Gastrocnemius medialis (tissue), 4 donors: ENCODE measurements at places on chromosomes 3 and 15.
A peak's percentile ranks its signal among the peaks of the same experiment; 100 is the strongest.

DNA sequence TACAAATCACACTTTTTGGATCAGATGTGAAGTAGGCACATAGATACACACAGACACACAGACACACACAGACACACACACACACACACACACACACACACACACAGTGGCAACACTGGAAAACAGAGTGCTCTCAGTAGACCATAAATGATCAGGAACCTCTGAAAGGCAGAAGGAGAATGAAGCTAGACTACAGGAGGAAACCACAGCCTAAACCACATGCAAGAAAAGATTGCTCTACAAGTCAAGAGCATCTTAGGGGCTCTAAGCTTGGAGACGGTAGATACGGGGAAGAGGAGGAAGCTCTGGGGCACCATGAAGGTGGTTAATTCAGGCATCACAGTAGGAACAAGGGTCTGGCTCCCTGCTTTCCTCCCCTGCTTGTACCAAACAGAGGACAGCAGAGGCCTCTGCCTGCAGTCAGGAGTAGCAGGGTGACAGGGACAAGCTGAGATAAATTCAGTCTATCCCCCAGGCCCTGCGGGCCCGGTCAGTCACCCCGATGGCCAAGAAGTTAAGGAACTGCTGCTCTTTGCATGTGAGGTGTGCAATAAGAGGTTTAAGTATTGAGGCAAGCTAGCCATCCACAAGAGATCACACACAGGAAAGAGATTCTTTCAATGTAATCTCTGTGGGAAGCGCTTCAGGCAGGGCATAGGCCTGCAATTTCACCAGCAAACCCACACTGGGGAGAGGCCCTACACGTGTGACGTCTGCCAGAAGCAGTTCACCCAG lies 23.5 kb upstream of the ARPIN start:
- DNase-seq, result no peak

GRCh38 chr3:171888466-171888865 lies 45.3 kb downstream of the TMEM212 start:
- DNase-seq, result no peak

GRCh38 chr3:129606636-129607390 lies at the start of gene PLXND1:
TSS of gene PLXND1 (minus strand) at chr3:129606676. CDS start at chr3:129606639, 37 bp downstream.
- DNase-seq, result peak; percentile 47

DNA sequence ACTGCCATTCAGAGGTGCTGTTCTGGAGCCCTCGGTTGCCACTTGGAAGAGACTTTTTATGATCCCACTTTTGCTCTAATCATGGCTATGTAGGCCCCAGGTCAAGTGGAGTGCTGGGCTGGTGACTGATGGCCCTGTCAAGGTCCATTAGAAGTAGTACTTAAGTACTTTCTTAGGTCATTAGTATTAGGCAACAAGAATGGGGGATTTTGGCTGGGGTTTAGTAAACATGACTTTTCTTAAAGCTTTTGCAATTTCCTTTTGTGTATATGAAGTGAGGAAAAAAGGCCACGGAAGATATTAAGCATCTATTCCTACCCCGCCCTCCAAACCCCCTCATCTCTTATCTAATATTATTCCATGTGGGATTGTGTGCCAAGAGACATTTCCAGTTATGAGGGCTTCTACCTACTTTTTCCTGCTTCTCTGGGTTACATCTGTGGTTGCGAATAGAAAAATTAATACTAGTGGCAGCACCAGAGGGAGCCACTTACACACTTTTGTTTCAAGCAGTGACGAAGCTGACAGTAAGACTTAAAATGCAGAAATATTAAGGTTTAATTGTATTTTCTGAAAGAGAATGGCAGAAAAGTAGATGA lies 13.9 kb downstream of the NLGN1 start:
- no peak for DNase-seq

DNA sequence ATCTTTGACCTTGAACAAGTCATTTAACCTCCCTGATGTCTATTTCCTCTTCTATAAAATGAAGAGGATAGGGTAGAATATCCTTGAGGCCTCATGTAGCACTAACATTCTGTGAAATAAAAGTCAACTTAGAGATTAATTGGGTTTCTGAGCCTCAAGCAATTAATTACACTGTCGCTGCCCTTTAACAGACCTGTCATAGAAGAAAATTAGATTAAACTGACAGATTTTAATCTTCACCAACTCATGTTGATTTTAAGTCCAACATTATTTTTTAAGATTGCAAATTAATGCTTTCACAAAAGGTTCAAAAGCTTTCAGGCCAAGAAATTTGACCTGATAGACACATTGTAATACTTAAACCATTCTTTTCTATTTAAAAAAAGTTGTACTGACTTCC lies 8.1 kb upstream of the MNS1 start:
- no peak for DNase-seq

DNA sequence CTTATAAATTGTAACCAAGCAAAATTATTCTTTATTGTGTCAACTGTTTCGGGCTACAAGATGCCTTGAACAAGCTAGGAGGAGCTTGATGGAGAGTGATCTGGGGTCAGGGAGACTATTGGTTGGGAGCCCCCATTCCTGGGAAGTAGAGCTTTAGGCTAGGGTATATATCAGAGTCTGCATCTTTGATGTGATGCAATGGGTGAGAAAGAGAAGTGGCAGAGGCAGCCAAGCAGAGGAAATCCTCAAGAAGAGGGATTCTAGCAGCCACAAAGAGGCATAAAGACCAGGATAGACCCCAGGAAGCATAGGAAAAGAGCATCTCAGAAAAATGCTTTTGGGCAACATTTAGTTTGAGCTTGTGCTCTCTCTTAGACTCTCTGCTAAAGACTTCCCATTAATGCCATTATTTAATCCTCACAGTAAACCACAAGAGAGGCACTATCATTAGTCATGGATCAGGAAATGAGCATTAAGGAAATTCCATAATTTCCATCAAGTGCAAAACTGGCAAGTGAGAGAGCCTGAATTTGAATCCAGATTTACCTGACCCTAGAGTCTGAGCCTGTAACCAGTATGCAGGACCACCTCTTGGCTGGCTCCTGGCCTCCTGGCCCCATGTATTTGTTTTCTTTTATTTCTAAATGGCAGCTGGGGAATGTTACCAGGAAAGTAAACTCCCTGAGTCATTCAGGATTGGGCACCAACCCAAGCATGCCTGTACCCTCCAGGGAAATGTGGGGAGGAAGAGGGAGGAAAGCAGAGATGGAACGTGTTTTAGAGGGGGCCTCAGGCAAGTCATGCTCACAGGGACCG lies 118.7 kb downstream of the RPL22L1 start:
- peak; percentile 5 for DNase-seq

- peak; percentile 85 for DNase-seq
Measured at GRCh38 chr15:58228718-58229117, 90.5 kb downstream of the AQP9 start.

DNA sequence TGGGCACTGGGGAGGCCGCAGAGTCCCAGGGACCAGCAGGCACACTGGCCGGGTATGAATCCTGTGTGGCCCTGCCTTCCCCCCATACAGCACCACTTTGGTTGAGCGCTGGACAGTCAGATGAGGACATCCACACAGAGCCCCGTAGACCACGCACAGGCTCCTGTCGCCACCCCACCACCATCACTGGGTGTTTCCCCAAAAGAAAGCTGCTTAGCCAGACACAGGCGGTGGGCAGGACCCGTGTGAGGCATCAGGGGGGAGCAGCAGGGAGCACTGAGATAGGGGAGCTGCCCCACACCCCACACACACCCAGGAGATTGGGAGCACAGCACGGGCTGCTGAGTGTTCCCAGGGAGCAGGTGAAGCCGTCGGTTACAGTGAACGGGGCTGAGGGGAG lies 42.4 kb upstream of the SLC41A3 start:
- DNase-seq, result peak; percentile 0

- no peak for DNase-seq
Measured at GRCh38 chr3:132211896-132212295, 105.3 kb upstream of the ACP3 start.

GRCh38 chr3:34504775-34505174 lies 706.3 kb downstream of the PDCD6IP start:
- no peak for DNase-seq

DNA sequence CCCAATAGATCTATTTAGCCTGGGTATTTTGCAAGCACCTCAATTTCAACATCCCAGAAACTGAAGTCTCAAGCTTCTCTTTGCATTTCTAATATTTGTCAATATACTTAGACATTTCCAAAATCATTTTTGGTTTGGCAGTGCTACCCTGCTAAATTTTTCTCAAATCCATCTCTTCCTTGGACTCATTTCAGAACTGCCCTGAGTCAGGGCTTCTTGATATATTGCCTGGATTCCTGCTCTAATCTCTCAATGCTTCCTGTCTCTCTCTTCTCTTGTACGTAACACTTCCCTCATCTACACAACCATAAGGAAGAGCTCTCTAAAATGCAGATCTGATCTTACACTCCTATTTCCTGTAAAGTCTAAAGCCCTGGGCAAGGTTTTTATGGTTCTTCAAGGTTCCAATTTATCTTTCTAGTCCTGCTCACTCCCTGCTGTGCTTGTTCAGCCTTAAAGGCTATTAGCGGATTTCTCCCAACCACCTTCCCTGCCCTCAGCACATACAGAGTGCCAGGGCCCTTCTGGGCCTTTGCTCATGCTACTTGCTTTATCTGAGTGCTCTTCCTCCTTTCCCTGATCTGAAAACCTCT lies 53.0 kb upstream of the MME start:
- no peak for DNase-seq

- DNase-seq, result no peak
Measured at GRCh38 chr3:100928638-100929428, 64.4 kb downstream of the ABI3BP start.

DNA sequence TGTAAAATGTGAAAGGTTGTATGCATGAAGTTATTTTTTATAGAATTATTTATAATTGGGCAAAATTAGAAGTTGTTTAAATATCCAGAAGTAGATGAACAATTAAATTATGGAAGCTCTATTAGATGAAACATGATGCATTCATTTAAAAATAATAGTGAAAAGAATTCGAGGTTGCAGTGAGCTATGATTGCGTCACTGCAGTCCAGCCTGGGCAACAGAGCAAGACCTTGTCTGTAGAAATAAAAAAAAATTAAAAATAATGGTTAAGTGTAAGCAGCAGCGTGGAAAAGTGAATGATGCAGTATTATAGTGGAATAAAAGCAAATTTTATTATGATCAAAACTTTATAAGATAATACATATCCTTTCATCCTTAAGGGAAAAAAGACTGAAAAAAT lies 14.3 kb downstream of the BUB1B start:
- DNase-seq, result no peak

DNA sequence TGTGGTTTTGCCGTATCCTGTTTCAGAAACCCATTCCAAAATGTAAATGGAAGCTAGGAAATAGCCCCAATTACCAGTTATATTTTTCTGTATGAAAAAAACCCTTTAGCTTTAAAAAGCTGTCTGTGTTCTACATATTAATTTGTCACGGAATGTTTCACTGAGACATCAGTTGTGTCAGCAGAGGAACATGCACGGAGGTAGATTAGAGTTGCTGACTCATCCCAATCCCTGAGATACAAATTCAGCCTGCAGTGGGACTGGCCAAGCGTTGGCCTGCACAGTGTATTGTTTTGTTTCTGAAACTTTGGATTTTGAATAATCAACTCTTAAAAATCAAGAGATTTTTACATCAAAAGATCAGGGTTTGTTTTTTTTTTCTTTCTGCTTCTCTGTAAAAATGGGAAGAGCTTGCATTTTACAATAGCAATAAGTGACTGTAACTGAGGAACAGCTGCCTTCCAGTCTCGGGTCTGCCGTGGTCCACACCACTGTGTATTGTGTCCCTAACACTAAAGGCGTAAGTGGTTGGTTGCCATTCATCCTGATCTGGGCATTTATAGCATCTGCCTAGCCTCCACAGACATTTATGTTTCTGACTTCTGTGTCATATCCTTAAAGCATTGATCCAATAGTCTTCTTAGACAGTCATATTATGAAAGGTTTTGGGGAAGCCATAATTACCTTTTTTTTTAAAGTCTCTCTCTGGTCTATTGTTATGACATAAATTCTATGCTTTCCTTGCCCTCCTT lies 218.1 kb downstream of the ADAMTSL3 start:
- no peak for DNase-seq
